Brain (organoid and tissue), 16 donors: ENCODE measurements at places on chromosomes 13 and 19. TPM values are rescaled to one million over a fixed set of nuclear protein-coding genes. Genes with fewer than 3 reads are reported as not detected.

Gene OR4F17
- polyA plus RNA-seq: not detected

Gene C13orf42
- polyA plus RNA-seq: not detected

Gene JAK3
- polyA plus RNA-seq: 0.48 TPM

Gene SIGLEC12
- 0.51 TPM for polyA plus RNA-seq

Gene CEACAM4
- polyA plus RNA-seq: not detected

Gene KLK4
- polyA plus RNA-seq: not detected

Gene RASIP1
- 4.7 TPM for polyA plus RNA-seq

Gene URAD
- polyA plus RNA-seq: not detected

Gene ZFR2
- polyA plus RNA-seq: 4.5 TPM

Gene SLC10A2
- polyA plus RNA-seq: not detected
